Iris pigment epithelial cell (primary cell): ENCODE measurements at places on chromosomes 4 and X.

GRCh38 chr4:29051381-29051965 is 1668.7 kb upstream of the PCDH7 start:
- DNase-seq = peak; percentile 76

DNA sequence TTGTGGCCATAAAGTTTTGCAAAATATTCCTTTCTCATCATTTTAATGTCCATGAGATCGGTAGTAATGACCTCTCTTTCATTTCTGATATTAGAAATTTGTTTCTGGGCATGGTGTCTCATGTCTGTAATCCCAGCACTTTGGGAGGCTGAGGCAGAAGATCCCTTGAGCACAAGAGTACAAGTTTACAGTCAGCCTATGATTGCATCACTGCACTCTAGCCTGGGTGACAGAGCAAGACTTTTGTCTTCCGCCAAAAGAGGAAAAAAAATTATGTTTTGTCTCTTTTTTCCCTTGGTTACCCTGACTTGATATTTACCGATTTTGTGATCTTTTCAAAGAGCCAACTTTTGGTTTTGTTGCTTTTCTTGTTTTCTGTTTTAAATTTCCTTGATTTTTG is 10.8 kb upstream of the NKAP start:
- no peak for DNase-seq

DNA sequence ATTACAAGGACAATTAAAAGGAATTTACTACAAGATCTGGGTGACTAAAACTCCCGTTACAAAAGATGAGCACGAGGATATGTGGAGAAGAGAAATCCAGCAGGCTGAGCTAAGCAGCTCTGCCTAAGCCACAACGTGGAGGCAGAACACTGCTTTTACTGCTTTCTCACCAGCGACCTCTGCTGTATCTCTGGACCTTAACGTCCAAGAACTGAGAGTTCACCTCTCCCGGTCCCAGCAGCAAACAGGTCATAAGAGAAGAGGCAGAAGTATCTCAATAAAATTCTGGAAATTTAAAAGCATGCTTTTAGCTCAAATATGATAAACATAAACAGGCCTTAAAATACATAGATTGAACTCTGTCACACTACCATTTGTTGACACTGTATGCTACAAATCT is 81.0 kb downstream of the ADGRA3 start:
- DNase-seq = peak; percentile 76

GRCh38 chr4:100189820-100190642 is at the start of gene DDIT4L:
Gene DDIT4L, minus strand, starts transcription at chr4:100190468. Its CDS starts 485 bp downstream, at chr4:100189983.
- DNase-seq = peak; percentile 34

DNA sequence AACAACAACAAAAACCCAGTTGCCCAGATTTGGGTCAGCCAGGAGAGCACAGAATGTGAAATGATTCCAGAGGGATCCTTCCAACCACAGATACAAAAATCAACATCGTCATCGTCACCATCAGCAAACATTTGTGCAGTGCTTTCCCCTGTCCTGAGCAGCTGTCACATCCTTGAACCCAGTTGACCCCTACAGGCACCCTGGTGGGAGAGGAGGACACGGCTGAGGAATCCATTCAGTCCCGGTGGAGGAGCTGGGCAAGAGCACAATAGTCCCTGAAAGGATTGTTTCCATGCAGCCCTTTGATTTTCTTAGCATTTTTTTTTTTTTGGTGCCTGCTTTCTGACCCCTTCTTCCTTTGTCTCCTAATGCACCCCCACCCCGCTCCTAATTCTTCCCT is 37.1 kb upstream of the STX18 start:
- DNase-seq = no peak

DNA sequence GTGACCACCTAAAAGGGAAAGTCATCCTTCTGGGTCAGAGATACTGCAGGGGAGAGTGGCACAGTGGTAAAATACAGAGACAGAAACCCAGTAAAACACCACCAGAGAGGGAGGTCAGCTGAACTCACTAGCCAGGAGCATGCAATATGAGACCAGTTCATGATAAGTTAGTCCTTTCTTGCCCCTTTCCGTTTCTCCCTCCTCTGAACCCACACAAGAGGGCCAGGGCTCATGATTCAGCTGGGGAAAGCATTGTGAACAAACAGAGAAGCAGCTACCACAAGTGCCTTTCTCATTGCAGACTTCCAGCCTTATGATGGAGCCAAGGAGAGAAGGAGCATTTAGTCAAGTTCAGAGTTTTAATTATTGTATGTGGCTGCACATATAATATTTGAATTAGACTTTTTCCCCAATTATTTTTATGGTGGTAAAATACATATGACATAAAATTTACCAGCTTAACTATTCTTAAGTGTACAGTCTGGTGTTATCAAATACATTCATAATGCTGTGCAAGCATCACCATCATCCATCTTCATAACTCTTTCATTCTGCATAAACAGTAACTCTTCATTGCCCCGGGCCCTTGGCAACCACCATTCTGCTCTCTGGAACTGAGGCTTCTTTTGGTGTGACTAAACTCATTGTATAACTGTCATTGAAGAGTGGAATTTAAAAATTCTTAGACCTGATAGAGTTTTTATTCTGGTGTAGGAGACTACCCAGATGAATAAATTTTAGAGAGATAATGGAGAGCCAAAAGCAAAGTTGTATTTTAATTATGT is 114.6 kb downstream of the DDIT4L start:
- DNase-seq = peak; percentile 49

DNA sequence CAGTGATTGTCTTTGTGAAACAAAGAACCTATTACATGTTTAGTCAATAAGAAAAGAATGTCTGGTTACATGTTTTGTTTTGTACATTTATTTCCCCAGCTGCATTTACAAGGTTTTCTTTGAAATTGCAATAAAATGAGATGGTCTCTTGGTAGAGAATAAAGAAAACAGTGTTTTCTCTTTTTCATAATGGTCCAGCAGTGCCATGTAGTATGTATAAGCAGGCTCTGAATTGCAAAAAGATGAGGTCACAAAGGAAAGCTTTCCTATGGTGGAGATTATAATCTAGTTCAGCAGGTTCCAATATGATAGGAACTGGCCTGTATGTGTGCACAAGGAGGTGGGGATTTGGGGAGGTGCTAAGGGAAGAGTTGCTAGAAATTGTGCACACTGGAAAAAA is 1417.3 kb downstream of the STIM2 start:
- peak; percentile 36 for DNase-seq

GRCh38 chr4:53490965-53491622 is 100.2 kb downstream of the LNX1 start:
- DNase-seq = peak; percentile 96

DNA sequence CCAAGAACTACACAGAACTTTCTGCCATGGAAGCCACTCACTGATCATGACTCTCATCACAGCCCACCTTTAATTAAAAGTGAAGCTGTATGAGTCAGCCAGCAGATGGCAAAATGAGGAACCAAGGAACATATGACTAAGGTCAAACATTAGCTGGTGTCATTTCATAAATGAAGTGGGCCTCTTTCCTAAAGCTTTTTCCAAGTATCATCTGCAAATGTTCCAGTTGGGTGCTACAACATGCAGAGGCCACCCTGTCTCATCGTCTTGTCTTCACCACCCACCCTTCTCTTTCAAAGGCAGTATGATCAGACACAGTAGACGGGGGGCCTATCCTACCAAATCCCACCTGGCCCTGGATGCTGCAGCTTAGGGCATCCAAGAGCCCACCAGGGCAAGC is 9.2 kb upstream of the EOLA1 start:
- no peak for DNase-seq

- DNase-seq = no peak
Observed at GRCh38 chrX:129065895-129066294, 457.4 kb downstream of the SMARCA1 start.

DNA sequence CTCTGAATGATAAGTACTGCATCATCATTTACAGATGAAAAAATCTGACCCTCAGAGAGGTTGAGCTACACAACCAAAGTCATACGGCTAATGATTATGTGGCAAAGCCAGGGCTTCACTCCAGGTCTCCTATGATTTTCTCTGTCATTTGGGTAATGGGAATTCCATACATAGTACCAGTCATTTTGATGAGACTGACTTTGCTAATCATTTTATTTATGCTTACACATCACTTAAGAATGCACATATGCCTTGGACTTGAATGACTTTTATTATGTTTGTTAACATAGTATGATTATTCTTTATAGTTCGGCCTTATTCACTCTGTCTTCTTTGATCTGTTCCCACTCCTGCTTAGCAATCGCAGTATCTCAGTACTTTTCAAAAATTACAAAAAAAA is 255.1 kb upstream of the GPRIN3 start:
- DNase-seq = peak; percentile 40

DNA sequence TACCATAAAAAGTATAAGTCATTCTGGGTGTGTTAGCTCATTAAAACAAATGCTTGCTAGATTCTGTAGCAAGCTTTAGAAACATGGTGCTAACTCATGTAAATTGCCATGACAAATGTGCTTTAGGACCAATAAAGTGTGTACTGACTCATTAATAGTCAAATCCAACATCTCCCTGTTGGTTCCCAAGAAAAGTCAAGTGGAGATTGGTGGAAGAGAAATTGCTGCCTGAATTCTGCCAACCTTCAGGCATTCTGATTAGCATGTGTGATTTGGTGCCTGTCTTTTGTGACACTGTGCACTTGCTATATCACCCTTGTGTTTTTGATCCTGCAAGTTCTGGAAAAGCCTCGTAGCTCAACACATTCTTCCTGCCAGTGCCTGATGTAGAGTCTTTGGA is 503.8 kb upstream of the BOD1L1 start:
- DNase-seq = no peak

DNA sequence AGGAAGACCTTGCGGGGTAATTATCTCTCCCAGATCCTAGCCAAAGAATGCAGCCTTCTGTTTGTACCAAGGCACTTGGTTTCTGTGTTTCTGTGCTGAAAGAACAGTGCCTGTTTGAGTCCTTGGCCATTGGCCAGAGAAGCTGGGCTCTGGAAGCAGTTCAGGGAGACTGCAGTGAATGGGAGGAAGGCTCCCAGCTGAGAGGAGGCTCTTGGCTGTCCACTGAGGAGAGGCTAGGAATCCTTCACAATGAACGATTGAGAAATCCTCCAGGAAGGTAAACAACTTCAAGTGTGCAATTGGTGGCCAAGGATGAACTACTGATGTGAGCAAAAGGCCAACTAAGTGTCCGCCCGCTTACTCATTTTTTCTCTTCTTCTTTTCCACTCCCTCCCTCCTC is 61.3 kb downstream of the HS3ST1 start:
- peak; percentile 23 for DNase-seq

DNA sequence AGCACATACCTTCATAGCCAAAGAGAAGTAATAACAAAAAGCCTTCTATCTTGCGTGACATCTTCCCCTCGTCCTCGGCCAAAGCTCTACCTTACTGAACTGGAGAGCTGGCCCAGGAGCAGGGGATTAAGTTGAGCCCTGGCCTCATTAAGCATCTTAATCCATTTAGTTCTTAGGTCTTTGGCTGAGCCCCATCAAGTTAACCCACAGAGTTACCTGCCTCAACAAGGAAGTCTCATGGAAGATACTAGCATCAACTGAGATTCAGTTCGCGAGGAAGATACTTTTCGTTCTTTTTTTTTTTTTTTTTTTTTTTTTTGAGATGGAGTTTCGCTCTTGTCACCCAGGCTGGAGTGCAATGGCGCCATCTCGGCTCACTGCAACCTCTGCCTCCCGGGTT is at the start of gene RS1:
TSS of gene RS1 (minus strand) at position 101 of the 400 bp plus-strand sequence. CDS start at position 61, 40 bp downstream.
- no peak for DNase-seq

DNA sequence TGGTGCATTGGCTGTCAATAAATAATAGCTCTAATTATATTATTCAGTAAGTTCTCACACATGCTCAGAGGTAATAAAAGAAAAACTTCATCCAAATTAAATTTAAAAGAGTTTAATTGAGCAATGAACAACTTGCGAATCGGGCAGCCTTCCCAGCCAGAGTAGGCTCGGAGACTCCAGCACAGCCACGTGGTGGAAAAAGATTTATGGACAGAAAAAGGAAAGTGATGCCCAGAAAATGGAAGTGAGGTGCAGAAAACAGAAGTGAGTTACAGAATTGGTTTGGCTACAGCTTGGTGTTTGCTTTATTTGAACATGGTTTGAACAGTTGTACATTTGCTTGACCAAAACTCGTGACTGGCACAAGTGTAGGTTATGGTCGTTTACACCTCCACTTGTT is 13.6 kb upstream of the BOD1L1 start:
- no peak for DNase-seq

DNA sequence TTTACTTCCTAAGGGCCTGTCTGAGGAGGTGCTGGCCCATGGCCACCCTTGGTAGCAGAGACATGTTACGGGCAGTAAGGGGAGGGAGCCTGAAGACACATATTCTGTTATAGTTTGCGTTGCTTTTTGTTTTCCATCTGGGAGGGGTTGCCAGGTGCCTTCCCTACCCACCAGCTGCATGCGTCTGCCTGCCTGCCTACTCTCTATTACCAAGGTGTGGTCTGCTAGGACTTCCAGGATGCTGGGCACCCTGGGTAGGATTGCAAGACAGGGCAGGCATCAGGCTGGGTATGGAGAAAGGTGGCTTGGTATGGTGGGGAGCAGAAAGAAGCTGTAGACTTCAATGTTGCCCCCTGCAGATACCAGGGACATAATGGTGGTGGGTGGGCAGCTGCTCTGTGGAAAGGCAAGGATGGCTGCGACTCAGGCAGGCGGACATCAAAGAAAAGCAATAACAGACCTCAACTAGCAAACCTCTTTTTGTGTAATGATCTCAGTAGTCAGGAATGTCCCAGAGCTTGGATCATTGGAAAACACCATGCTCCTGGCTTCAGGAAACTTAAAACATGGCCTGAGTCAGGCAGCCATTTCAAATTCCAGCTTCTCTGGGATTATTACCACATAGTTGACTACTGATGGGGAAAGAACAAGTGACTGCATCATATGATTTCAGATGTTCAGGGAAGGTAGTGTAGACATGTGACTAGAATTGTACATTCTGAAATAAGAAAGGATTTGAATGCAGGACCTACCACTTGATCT is 67.8 kb downstream of the HOPX start:
- peak; percentile 85 for DNase-seq

DNA sequence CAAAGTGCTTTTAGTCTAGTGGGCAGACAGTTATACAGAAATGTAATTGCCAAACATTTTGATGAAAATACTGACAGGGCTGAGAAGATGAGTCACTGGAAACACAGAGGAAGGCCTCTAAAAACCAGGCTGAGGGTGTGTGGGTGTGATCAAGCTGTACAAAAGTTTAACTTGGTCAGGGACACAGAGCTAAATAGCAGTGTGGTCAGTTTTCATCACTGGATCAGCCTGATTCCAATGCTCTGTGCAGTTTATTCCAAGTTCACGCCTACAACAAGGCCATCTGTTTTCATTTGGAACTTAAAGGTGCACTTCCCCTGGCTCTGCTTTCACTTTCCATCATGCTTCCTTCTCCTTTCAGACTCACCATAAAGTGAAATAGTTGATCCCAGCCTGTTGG is 10.6 kb downstream of the CENPVL3 start:
- peak; percentile 53 for DNase-seq
